Upper lobe of right lung (tissue), 1 donor: ENCODE measurements at places on chromosomes 2 and 18.

DNA sequence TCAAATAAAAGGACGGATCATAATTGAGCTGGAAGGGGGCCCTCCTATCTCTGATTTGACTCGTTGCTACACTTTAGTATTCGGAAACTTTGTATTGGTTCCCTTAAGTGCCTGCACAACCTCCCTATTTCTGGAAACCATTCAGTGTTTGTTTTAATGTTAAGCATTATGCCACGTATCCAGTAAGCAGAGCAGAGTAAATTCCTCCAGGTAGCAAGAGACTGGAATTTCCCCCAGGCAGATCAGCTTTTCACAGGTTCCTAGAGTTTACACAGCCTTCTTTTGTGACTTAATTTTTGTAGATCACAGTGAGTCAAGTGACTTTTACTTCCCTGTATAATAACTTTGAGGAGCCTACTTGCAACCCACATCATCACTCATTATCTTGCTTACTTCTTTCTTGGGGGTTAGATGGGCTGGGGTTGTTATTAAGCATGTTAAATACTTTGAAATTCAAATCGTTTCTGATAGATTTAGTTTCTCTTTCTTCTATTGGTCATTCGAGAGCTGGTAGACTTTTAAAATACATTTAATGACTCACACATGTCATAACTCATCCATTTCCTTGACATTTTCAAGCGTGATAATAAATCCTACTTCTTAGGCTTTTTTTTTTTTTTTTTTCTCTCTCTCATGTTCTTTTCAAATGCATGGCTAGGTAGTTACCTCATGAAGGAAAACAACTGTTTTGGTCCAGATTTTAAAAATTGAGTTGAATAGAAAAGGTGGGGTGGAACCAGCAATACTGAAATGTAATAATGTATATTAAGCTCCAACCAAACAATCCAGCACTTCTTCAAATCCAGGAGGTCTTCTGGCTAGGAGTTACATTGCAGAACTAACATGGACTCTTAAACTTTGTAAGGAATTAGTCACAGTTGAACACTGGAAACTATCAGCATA lies 219.3 kb downstream of the NEDD4L start:
- DNase-seq = no peak
- no peak overlapping the region for H3K4me3 ChIP-seq
- H3K36me3 ChIP-seq = no peaks in the 10 kb centered on the region
- H3K4me1 ChIP-seq = peaks cover 22% of the 10 kb centered on the region
- peak overlapping the region; percentile 70 for H3K27ac ChIP-seq

- H3K36me3 ChIP-seq = no peaks in the 10 kb centered on the region
- H3K27ac ChIP-seq = no peak overlapping the region
- no peaks in the 10 kb centered on the region for H3K4me1 ChIP-seq
These were observed 78.8 kb upstream of the ARHGAP28 start for GRCh38 chr18:6650747-6651146.

GRCh38 chr2:149084924-149085795 lies 46.7 kb downstream of the LYPD6B start:
- no peaks in the 10 kb centered on the region for H3K4me1 ChIP-seq
- no peaks in the 10 kb centered on the region for H3K36me3 ChIP-seq
- no peak overlapping the region for H3K4me3 ChIP-seq
- no peaks in the 10 kb centered on the region for H3K27me3 ChIP-seq
- DNase-seq = no peak
- no peak overlapping the region for H3K27ac ChIP-seq

GRCh38 chr2:184294831-184295230 lies 303.5 kb upstream of the ZNF804A start:
- no peak for DNase-seq
- H3K4me1 ChIP-seq = no peaks in the 10 kb centered on the region
- H3K27me3 ChIP-seq = no peaks in the 10 kb centered on the region
- no peaks in the 10 kb centered on the region for H3K36me3 ChIP-seq

- no peak overlapping the region for H3K4me3 ChIP-seq
- no peaks in the 10 kb centered on the region for H3K36me3 ChIP-seq
- H3K4me1 ChIP-seq = no peaks in the 10 kb centered on the region
- DNase-seq = no peak
These were observed 79.2 kb upstream of the SETBP1 start for GRCh38 chr18:44601447-44601846.

DNA sequence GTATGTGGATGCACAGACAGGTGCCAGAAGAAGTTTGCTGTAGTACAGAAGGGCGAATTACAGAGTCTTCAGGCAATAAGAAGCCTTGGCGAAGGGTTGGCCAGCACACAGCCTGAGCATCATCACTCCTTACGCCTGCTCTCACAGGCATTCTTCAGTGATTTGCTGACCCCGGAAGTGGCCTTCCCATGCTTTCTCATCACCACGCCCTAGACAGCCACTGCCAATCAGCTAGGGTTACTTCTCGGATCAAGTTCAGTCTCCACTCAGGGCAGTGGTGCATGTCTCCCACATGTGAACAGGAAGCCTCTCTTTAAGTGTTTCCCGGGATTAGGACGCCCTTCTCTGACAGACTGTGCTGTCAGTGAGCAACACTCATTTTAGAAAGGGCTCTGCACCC lies 81.8 kb downstream of the C1QL2 start:
- no peaks in the 10 kb centered on the region for H3K36me3 ChIP-seq
- no peak for DNase-seq
- no peaks in the 10 kb centered on the region for H3K4me1 ChIP-seq
- no peaks in the 10 kb centered on the region for H3K27me3 ChIP-seq
- no peak overlapping the region for H3K4me3 ChIP-seq
- no peak overlapping the region for H3K27ac ChIP-seq

GRCh38 chr2:44680983-44681531 lies 260.4 kb upstream of the SIX3 start:
- DNase-seq = no peak
- no peak overlapping the region for H3K27ac ChIP-seq
- no peaks in the 10 kb centered on the region for H3K27me3 ChIP-seq
- H3K4me1 ChIP-seq = no peaks in the 10 kb centered on the region
- no peaks in the 10 kb centered on the region for H3K36me3 ChIP-seq
- H3K4me3 ChIP-seq = no peak overlapping the region

DNA sequence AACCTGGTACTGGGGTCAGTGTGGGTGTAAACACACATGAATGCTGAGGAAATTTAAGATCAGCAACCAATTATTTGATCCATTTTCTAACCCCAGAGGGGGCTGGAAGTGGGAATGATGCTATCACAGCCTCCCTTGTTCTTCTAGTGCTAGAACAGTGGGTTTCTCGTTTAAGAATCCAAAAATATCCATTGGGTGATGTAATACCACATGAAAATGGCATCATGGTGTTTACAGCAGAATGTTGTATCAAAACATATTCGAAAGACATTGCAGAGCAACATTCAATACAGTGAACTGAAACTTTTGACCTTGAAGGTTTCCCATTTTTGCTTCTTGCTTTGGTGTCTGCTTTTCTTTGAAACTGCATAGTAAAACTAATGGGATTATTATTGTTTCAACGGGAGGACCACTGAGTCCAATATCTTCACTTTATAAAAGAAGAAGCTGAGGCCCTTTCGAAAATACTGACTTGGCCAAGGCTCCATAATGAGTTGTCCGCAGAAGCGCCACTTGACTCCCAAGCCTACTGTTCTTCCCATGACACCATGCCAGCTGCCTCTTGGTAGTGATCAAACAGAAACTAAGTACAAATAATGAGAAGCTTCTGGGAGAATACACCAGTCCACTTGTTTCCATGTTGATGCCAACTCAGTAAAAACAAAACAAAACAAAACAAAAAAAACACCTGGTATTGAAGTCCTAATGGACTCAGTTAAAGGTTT lies 106.1 kb downstream of the COLEC12 start:
- H3K27me3 ChIP-seq = no peaks in the 10 kb centered on the region
- no peak overlapping the region for H3K27ac ChIP-seq
- DNase-seq = no peak
- peaks cover 8% of the 10 kb centered on the region for H3K4me1 ChIP-seq
- H3K4me3 ChIP-seq = no peak overlapping the region
- H3K36me3 ChIP-seq = no peaks in the 10 kb centered on the region

GRCh38 chr18:58900015-58900649 lies 35.5 kb downstream of the ZNF532 start:
- no peak overlapping the region for H3K27ac ChIP-seq
- peaks cover 13% of the 10 kb centered on the region for H3K36me3 ChIP-seq
- no peak overlapping the region for H3K4me3 ChIP-seq
- no peaks in the 10 kb centered on the region for H3K4me1 ChIP-seq

DNA sequence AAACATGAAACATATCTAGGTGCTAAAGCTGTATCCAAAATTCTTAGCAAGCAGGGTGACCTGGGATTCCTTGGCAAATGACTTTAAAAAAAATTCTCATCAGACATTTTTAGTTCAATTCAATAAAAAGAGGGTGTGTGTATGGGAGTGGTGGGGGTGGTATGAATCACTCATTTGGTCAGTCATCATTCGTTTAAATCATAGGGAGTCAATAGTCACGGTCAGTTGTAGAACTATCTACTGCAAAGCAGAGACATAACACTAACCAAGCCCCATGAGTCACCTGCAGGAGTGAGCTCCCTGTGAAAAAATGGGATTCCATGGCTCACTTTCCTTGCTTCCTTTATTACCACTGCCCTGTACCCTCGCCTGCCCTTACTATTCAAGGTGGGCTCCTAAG lies 380.6 kb upstream of the TCF4 start:
- H3K36me3 ChIP-seq = no peaks in the 10 kb centered on the region
- H3K4me3 ChIP-seq = no peak overlapping the region
- H3K27ac ChIP-seq = no peak overlapping the region
- no peak for DNase-seq

GRCh38 chr2:55581435-55581834 lies 36.0 kb downstream of the PPP4R3B start:
- no peak overlapping the region for H3K4me3 ChIP-seq
- no peak overlapping the region for H3K27ac ChIP-seq
- DNase-seq = no peak
- H3K4me1 ChIP-seq = no peaks in the 10 kb centered on the region
- H3K36me3 ChIP-seq = peaks cover 71% of the 10 kb centered on the region

DNA sequence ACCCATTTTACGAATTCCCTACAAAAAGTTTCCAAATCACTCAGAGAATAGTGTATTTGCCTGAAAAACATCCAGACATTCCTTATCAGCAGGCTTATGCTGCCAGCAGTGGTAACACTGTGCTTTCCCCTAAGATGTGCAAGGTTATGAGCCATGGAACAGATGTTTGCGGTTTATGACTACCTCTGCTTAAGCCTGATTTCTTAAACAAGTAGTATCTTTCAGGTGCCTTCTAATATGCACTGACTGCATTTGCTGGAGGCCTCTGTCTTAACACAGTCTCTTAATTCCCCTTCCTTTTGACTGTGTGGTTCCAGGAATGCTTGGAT lies 54.8 kb downstream of the CDC42EP3 start:
- H3K27ac ChIP-seq = peak overlapping the region; percentile 51
- peaks cover 20% of the 10 kb centered on the region for H3K4me1 ChIP-seq
- no peak overlapping the region for H3K4me3 ChIP-seq
- no peak for DNase-seq

- no peak overlapping the region for H3K4me3 ChIP-seq
- peaks cover 8% of the 10 kb centered on the region for H3K4me1 ChIP-seq
- no peaks in the 10 kb centered on the region for H3K27me3 ChIP-seq
- H3K36me3 ChIP-seq = no peaks in the 10 kb centered on the region
- no peak for DNase-seq
- H3K27ac ChIP-seq = no peak overlapping the region
These were observed 259.3 kb downstream of the NEDD4L start for GRCh38 chr18:58303363-58303762.

DNA sequence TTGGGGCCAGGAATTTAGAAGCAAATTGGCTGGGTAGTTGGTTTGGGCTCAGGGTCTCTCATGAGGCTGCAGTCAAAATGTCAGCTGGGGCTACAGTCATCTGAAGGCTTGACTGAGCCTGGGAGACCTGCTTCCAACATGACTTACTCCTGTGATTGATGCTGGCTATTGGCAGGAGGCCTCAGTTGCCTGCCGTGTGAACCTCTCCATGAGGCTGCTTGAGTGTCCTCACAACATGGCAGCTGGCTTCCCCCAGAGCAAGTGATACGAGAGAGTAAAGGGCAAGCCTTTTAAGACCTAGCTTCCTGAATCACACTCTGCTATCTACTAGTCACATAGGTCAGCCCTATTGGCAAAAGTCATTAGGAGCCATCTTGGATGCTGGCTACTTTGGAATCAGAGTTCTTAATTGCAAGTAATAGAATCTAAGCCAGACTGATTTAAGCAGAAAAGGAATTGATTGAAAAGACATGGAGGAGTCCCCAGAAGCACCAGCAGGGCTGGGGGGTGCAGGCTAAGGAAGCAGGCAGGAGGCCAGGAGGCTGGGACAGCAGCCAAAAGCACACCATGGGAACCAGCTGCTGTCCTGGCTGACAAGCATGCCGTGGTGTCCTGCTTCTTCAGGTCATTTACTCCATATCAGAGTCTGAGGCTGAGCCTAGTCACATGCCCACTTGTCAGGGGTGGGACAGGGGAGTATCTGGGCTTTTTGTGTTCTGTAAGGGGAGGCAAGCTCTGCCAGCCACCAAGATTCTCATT lies 7.8 kb upstream of the GIGYF2 start:
- no peaks in the 10 kb centered on the region for H3K4me1 ChIP-seq
- H3K27me3 ChIP-seq = no peaks in the 10 kb centered on the region
- no peak overlapping the region for H3K27ac ChIP-seq
- peak; percentile 60 for DNase-seq
- no peak overlapping the region for H3K4me3 ChIP-seq

GRCh38 chr18:61852496-61852895 lies 40.3 kb downstream of the RNF152 start:
- H3K36me3 ChIP-seq = no peaks in the 10 kb centered on the region
- no peak overlapping the region for H3K27ac ChIP-seq
- DNase-seq = no peak
- no peak overlapping the region for H3K4me3 ChIP-seq

- H3K36me3 ChIP-seq = no peaks in the 10 kb centered on the region
- H3K27me3 ChIP-seq = no peaks in the 10 kb centered on the region
- no peaks in the 10 kb centered on the region for H3K4me1 ChIP-seq
- DNase-seq = no peak
These were observed 948.8 kb upstream of the FAM98A start for GRCh38 chr2:34547900-34548299.

DNA sequence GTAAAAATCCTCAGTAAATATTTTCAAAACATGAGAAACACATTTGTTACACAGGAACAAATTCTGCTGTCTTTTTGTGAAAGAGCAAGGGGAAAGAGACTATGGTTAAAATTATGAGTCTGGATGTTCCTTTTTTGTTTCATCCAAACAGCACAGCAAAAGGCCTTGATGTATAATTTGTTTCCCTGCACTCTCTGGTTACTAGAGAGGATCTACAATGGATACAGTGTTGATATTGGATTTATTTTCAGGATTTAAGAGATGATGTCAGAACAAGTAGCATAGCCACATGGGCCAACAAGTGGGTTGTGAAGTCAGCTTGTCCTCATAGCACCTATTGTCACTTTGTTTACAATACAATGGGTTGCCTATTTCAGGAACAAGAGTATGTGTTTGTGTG lies 11.3 kb upstream of the ERBB4 start:
- no peaks in the 10 kb centered on the region for H3K27me3 ChIP-seq
- H3K27ac ChIP-seq = no peak overlapping the region
- no peaks in the 10 kb centered on the region for H3K4me1 ChIP-seq
- no peaks in the 10 kb centered on the region for H3K36me3 ChIP-seq

GRCh38 chr2:184680825-184681224 lies 82.5 kb downstream of the ZNF804A start:
- H3K4me3 ChIP-seq = no peak overlapping the region
- H3K36me3 ChIP-seq = no peaks in the 10 kb centered on the region
- no peaks in the 10 kb centered on the region for H3K27me3 ChIP-seq
- H3K27ac ChIP-seq = no peak overlapping the region
- H3K4me1 ChIP-seq = no peaks in the 10 kb centered on the region
- DNase-seq = no peak
